ENCODE measurements at places on chromosomes 3 and 15.

DNA sequence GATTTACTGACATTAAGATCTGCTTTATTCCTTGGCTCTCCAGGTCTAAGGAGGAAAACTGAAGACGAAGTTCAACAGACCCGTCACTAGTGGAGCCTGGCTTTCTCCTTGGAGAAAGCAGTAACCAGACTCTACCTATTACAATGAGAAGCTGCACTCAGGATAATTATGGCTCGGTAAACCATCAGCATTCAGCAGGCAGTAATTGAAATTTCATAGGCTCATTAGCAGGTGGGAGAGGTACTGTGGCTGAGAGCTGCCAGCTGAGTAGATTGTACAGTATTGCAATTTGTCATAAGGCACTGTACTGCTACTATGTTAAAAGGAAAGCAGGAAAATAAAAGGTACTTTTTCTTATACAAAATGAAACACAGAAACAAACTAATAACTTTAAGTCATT, 51.2 kb downstream of the CHAC1 start:
- DNase-seq, result no peak

DNA sequence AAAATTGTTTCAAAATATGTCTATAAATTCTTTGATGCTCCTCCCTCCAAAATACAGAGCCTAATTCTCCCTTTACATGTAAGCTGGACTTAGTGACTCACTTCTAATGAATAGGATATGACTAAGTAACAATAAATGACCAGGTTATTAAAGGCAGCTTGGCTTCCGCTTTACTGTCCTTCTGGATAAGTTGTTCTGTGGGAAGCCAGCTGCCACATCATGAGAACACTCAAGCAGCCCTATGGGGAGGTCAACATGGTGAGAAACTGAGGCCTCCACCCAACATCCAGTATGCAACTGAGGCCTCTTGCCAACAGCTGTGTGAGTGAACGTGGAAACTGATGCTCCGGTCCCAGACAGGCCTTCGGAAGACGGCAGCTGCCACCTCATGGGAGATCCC, 247.3 kb upstream of the CHRM5 start:
- no peak for DNase-seq

DNA sequence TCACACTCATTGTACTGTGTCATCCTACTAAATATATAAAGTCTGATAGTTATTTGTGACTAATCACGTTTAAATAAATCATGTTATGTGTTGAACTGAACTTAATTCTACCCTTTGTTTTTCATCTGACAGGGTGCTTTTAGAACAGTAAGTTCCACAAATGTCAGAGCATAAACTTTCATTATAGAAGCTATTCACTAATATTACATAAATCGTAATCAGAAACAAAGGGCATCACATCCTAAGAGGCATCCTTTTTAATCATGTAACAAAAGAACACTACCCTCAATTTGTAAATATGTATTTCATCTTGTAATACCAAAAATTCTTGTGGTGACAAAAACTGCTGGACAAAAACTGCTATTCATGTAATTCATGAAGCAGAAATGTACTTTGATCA, 50.8 kb downstream of the KCNH8 start:
- no peak for DNase-seq

DNA sequence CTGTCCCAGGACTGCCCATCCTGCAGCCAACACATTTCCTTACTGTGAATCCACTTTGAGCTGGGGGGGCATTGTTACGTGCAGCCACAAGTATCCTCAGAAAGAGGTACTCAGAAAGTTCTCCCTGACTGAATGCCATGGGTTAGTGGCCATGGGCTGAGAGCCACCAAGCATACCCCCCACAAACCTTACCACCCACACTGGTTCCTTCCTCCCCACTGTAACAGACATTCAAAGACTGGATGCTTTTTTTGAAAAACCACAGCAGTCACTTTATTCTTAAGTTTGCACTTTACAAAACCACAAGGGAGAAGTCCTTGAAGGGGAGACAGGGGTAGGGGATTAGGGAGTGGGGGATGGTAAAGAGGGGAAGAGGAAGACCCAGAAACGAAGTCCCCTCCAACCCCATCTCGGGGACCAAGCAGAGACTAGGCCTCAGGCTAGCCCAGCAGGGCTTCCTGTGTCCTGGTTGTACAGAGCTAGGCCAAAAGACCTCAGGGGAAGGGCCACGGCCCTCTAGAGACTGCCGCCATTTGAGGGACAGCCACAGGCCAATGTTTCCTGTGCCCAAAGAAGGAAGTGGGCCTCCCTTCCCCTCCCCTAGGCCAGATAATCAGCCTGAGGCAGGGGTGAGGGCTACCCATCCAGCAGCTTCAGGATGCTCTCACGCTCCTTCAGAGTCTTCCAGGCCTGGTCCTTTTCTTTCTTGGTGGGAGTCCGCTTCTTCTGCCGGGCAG, 10.1 kb upstream of the CAMK1 start:
- no peak for DNase-seq

- no peak for DNase-seq
These were observed 471.4 kb upstream of the NAALADL2 start for GRCh38 chr3:174387736-174388135.

DNA sequence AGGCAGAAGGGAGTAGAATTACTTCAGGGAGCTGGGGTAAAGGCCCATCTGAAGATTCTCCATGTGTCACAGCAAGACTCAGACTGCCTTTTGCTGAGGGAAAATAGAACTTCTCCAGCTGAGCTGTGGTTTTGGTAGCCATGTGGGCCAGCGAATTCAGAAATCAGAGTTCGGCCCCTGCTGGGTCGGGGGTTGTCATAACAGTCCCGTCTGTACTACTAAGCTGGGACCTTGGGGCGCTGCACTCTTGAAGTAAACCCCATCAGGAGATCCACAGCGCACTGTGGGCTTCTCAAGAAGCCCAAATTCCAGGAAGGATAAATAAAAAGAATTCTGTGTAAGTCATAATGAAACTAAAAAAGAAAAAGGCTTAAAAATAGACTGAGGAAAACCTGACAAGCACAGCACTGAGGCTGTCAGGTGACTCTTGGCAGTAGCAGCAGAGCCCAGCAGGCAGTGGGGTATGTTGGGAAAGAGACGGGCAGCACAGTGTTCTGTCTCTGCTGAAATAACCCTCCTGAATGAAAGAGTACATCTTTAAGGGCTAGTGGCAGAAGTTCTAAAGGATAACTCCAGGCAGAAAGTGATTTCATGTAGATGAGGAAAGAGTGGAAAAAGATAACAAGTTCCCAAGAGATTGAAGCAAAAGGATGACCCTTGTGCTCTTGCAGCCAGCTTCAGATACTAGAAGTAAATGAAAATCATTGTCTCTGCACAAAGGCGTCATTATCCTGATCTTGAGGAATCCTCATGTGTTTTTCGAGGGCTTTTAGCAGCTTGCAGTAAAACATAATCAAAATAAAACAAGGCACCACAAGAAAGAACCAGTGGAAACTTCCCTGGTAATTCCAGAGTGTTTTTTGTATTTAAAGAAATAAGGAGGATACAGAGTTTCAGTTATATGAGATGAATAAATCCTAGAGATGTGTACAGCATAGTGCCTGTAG, 74.5 kb downstream of the RAB7A start:
- no peak for DNase-seq
